ENCODE measurements at places on chromosomes 12 and 14.

DNA sequence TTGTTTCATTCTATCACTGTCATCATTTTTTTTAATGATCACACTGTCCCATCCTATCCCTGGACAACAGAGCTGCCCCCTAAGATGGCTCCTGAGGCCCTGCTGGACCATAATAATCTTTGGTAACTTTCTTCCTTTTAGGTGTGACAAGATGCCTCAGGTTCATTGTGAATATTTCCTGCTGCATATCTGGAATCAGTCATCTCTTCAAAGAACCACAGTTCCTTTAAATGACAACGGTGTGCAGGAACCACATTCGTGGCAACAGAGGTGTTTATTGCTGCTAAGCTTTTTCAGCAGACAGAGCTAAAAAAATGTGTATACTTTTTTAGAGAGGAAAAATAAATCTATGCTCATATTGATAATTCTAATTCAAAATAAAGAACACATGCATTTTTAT, 312.9 kb downstream of the MED13L start:
- DNase-seq, result no peak

- no peak for DNase-seq
Measured at GRCh38 chr12:65615118-65615517, 209.2 kb upstream of the HMGA2 start.

DNA sequence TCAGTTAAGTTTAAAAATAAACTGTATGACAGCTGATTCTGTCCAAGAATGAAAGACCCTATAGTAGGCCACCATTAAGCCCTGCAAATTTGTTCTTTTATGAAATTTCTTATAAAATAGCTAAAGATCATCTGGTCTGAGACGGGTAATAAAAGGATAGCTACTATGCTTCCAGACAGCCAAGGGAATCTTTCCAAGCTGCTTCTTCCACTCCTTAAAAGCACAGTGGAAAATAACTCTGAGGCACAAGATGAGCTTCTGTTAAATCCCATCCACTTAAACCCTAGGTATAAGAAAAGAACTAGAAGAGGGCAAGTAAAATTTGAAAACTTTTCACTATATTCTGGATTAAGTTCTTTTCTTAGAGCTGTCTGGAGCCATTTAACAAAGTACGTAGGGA, 194.3 kb downstream of the CAPZA3 start:
- DNase-seq, result no peak

GRCh38 chr14:24081739-24082211, 10.4 kb downstream of the CPNE6 start:
- DNase-seq, result no peak

DNA sequence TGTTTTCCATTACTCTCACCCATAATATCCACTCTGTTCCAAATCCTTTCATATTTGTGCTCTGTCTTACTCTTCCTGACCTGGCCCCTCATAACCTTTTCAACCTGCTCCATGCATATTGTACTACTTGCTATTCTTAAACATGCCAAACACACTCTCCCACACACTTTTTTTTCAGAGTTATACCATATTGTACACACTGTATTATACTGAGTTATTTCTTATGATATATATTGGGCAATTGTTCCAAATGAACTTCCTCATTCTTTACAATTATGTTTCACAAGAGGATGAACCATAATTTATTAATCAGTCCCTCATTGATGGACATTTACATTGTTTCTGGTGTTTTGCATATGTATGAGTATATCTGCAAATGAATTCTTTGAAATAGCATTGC, 18.5 kb downstream of the ATL1 start:
- no peak for DNase-seq

DNA sequence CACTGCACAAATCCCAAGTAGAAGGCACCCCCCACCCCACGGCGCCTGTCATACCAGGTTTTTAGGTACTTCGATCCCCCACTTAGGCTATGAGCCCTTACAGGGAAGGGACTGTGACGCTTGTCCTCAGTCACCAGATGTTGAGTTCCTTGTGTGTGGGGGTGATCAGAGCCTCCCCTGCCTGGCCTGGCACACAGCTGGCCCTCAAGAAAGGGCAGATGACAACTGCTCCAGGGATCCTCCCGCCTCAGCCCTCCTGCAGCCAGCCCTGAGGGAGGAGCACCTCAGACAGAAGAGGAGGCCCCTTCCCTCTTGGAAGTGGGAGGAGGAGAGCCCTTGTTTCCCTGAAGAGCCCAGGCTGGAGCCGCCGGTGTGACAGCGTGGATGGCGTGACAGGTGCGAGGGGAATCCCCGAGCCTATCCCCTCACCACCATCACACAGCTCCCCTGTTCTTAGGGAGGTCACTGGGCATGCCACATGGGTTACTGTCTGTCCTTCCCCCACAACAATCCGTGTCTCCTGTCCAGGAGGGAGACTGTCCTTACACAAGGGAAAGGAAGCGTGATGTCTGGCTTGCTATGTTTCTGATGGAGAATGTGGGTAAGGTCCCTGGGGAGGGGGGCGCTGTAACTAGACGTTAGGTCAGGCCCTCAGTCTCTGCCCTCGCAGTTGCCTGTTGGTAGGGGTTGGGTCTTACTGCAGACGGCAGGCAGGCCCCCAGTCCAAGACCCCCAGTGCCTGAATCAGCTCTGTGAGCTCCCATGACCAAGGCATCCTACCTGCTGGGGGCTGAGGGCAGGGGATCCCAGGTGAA, 31.4 kb downstream of the P2RX4 start:
- no peak for DNase-seq

GRCh38 chr12:123723765-123724164, 11.6 kb downstream of the ATP6V0A2 start:
- DNase-seq, result no peak

- no peak for DNase-seq
Measured at GRCh38 chr14:99586761-99587459, 17.1 kb downstream of the CCDC85C start.
